ENCODE measurements at places on chromosomes 13 and 19.

DNA sequence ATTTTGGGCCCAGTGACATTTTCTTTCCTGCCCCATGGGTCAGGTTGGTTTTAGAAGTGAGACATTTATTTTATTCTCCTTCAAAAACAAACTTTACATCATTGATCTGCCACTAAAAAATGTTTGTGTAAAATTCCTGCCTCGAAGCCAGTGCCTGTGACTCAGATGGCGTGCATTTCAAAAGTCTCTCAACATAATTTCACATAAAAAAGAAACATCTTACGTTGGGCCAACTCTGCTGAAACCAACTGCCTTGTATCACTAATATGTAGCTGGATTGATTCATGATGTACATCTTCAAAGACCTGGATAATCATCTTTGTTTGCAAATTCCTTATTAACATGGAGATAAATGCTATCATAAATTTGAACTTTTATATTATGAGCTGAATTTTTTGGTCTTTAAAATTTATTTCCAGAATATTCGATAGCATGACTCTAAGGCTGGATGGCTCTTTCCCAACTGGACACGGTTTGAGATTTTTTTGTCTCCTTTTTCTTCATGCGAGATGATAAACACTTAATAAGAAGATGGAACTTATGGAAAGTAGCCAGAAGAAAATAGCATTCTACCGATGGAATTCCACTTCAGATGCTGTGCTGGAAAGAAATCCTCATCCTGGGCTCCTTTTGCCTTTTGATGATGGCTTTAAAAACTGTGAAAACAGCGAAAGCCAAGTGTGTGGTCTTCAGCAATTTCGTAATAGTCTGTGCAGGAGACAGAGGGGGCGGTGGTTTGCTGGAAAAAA, 420.5 kb downstream of the FGF9 start:
- DNase-seq, result no peak

GRCh38 chr13:111123221-111123620, 8.1 kb downstream of the ARHGEF7 start:
- no peak for DNase-seq

DNA sequence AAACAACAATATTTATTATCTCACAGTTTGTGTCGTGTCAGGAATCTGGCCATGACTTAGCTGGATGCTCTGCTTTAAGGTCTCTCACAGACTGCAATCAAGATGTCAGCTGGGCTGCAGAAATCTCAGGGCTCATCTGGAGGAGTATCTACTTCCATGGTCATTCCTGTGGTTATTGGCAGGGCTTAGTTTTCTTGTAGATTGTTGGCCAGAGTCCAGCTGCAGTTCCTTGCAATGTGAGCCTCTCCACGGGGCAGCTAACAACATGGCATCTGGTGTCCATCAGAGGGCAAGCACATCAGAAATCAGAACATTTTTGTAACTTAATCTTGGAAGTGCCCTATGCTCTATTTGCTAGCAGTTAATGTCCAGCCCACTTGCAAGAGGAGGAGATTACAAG, 45.7 kb upstream of the TDRD3 start:
- DNase-seq, result no peak

DNA sequence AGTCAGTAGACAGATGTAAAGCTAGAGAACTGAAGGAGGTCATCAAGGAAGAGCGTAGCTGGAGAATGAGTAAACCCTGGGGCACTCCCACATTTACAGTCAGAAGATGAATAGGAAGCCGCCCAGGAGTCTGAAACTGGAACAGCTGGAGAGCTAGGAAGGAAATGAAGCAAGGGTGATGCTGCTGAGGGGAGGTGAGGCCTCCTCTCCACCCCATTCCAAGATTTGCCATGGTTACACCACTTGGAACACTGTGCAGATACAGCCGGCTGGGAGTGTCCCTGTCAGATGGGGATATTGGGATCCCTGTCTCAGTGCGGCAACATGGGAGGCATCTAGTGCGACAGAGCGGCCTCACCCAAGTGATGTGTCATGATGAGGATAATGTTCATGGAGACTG, 51.8 kb upstream of the GPI start:
- no peak for DNase-seq

DNA sequence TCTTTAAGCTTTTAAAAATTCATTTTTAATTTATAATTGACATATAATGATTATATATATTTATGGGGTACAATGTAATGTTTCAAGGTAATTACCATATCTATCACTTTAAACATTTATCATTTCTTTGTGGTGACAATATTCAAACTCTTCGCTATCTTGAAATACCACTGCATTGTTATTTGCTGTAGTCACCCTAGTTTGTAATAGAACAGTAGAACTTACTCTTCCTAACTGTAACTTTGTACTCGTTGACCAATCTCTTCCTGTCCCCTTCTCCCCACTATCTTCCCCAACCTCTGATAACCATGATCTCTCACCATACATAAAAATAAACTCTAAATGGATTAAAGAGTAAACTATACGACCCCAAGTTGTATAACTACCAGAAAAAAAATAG, 20.4 kb downstream of the COG6 start:
- DNase-seq, result no peak

DNA sequence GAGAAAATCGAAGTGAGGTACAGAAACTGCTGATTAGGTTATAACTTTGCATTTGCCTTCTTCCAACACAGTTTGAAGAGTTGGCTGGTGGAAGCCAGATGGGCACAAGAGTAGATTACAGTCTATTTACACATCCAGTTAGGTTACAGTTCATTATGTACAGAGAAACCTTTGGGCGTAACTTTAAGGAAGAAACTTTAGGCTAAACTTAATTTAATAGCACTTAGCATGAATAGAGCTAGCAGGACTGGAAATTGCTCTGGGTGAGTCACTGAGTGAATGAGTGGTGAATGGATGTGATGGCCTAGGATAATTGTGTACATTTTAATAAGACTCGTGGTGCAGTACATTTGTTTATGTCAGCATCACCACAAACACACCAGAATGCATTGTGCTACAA, 62.9 kb upstream of the KLHL1 start:
- DNase-seq, result no peak

DNA sequence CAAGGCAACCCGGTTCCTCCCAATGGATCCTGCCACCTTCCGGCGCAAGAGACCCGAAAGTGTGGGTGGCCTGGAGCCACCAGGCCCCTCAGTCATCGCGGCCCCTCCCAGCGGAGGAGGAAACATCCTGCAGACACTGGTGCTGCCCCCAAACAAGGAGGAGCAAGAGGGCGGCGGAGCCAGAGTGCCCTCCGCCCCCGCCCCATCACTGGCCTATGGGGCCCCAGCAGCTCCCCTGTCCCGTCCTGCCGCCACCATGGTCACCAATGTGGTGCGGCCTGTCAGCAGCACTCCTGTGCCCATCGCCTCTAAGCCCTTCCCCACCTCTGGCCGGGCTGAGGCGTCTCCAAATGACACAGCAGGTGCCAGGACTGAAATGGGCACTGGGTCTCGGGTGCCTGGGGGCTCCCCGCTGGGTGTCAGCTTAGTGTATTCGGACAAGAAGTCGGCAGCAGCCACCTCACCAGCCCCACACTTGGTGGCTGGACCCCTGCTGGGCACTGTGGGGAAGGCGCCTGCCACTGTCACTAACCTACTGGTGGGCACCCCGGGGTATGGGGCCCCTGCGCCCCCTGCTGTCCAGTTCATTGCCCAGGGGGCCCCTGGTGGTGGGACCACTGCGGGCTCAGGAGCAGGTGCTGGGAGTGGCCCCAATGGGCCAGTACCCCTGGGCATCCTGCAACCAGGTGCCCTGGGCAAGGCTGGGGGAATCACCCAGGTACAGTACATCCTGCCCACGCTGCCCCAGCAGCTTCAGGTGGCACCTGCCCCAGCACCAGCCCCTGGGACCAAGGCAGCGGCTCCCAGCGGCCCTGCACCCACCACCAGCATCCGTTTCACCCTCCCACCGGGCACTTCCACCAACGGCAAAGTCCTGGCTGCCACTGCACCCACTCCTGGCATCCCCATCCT, 11.2 kb upstream of the PRR19 start:
- DNase-seq, result no peak

DNA sequence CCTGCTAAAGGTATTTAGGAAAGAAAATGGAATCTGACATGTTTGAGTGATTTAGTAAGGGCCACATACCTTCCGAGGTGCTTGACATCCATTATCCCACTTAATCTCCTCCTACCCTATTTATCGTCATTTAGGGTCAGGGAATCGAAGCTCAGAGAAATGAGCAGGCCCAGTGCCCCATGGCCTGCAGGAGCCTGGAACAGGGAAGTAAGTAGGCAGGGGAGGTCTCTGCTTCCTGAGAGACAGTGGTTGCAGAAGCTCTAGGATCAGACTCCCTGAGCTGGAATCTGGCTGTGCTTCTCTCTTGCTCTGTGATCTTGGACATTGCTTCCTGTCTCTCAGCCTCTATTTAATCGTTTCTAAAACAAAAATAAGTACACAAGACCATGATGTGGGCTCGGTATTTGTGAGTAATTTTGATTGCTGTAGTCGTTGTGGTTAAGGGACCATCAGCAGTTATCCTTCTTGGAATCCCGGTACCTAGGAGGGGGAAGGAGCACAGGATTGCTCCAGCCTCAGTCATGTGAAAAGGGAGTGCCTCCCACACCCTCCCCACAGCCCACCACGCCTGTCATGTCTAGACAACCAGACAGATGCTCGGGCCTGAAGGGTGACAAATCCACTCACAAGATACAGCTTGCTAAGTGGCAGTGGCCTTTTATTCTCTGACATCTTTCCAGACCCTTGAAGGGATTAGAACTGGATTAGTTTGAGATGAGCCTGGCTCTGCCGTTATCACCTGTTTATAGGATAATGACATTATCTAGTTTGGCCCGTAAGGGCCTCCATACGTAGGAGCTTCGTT, 169.2 kb upstream of the TSHZ3 start:
- DNase-seq, result no peak

DNA sequence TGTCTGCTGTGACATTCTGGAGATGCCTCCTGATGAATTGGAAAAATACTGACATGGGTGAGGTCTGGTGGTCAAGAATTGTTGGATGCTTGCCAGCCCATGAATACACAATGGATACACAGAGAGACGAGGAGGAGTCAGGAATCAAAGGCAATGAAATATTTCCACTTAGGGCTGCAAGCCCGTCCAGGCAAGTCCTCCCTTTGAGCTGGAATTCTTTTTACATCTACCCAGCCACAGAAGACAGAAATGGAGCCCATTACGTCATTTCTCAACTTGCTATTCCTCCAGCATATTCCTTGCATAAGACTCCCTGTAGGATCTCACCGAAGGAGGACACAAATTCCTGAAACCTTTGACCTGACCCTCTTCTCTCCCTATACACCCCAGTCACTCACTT, 15.7 kb upstream of the IGFL4 start:
- no peak for DNase-seq

DNA sequence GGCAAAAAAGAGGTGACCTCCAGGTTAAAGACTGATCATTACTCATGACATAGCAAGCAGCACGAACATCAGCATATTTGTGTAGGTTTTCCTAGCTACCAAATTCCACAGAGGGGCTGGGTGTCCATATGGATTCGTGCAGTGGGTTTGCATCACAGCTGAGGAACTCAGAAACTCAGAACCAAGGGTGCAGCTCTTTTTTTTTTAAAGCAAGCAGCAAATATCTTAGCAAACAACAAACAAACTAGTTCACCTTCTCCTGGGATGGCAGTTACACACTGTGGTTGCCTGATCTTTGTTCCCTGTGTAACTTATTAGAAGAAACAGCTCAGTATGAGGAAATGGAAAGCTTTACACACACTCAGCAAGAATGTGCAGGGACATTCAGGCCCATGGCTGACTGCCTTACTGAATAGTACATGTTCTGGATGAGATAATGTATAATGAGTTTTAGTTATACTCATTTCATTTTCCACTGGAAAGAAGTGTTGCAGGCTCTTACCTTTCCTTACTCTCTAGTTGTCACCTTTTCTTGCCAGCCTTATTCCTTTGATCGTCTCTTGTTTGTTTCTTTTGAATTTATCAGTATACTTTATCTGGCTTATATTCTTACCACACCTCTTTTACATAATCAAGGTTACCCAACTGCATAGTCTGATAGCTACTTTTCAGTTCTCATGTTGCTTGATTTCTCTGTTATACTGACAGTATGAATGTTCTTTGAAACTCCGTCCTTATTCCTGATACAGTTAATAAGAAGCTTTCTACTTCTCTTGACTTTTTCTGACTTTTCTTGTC, 4.3 kb downstream of the NDFIP2 start:
- no peak for DNase-seq

- no peak for DNase-seq
Measured at GRCh38 chr13:104297075-104297474, 1230.9 kb upstream of the SLC10A2 start.

DNA sequence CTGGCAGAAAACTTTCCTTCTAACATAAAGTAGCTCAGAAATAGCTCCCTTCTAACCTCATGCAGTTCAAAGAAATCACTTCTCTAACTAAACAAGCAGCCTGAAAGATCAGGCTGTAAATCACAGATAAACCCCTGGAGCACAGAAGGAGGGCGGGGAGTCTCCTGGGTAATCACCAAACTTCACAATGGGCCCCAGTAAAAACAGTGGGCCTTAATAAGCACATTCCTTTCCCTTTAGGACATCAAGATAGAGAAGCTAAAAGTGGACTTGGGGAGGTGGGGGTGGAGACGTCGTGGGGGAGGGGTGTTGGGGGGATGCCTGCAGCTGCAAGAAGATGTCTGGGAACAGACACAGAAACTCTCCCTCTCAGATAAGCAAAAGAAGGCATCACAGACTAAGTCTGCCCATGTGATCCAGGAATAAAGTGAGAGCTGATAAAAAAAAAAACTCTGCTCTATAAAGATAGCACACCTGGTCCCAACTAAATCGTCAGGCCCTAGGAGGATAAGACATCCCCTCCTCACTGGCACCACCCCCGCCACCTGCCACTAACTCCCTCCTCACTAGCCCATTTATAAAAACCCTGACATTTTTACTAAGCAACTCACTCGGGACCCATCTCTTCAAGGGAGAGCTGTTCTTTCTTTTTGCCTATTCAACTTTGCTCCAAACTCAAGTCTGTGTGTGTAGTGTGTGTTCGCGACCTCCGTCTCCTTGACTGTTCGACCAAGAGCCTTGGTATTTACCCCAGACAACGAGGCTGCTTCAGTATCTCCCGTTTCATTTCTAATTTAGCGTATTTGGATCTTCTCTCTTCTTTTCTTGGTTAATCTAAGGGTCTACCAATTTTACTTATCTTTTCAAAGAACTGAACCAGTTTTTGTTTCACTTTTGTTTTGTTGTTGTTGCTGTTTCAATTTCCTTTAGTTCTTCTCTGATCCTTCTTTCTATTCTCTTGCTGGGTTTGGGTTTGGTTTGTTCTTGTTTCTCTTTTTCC, 31.7 kb downstream of the DNAJC15 start:
- DNase-seq, result no peak

GRCh38 chr19:46759206-46759605, 13.0 kb upstream of the STRN4 start:
- DNase-seq, result no peak

All from stimulated activated effector memory CD8-positive, alpha-beta T cell treated with anti-CD3 and anti-CD28 coated beads, Interleukin-12 subunit alpha, Interleukin-12 subunit beta, amount 100 ng/mL, for 72 hours (primary cell).